ENCODE measurements at places on chromosomes 5 and 9.

DNA sequence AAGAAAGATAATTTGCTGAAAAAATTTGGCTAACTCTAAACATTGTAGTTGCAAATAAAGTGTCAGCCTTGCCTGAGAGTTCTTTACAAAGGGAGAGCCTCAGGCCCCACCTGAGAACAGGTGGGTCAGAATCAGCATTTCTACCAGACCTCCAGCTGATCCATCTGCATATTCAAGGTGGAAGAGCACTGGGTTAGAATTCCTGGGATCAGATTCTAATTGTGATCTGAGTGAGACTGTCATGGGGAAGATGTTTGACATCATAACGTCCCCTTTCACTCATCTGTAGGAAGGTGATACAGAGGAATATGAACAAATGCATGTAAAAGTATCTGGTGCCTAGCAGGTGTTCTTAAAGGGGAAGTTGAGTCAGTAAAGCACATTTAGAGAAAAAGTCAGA lies 54.6 kb downstream of the FBXL7 start:
- DNase-seq = no peak

- no peak for DNase-seq
Measured at GRCh38 chr5:9878206-9878605, 248.1 kb upstream of the TAS2R1 start.

- DNase-seq = no peak
Measured at GRCh38 chr5:126341906-126342630, 81.1 kb upstream of the GRAMD2B start.

DNA sequence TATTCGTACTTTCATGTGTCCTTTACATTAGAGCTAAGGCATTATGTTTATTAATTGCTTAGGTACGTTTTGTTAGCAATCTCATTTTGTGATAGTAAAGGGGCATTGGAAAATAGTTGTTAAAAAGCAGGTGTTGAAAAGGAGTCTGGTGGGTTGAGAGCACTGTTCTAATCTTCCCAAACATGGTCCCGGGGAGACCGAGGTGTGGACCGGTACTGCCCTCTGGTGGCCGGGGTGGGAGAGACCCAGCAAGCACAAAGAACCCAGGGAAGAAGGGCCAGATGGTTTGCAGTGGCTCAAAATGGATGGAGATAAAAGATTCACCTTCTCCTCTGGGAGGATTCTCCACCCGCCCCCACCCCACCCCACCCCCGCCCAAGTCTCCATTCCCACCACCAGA lies 26.1 kb downstream of the IDNK start:
- peak; percentile 64 for DNase-seq

GRCh38 chr5:119022017-119022745 lies 33.8 kb upstream of the DTWD2 start:
- no peak for DNase-seq

- DNase-seq = no peak
Measured at GRCh38 chr9:27665136-27665535, 91.9 kb upstream of the C9orf72 start.

GRCh38 chr9:124220946-124221451 lies 36.8 kb upstream of the NEK6 start:
- no peak for DNase-seq

- no peak for DNase-seq
Measured at GRCh38 chr5:133780619-133781280, 168.4 kb upstream of the FSTL4 start.

DNA sequence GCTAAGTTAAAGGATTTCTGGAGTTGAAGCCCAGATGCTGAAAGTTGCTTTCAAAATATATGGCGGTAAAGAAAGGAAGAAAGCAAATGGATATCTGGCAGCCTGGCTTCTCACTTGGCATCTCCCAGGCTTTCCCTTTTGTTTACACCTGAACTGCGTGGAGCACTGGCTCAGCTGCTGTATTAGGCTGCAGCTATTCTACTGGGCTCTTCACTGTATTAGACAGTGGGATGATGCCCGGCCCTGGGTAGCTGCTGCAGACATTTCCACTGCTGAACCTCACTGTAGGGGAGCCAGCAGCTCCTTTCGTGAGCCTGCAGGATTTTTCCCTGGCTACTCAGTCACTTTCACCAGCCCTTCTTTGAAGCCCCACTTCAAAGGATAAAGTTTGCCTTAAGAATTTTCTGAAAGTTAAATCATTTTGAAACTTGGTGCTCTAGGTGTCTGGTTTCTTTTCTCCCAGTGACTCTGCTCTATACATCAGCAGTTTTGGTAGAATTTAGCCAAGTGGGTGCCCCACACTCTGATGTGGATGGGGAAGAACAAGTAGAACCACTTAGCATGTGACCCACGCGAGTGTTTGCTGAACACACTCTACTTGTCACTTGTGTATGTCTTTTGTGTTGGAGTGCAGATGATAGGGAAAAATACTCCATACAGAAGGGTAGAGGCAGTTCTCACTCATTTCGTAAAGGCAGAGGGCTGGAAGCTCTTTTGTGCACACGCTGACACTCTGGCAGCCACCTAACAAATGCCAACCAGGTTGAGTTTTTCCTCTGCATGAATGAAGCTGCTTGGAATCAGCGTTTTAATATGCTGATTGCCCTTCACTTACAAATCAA lies 49.9 kb downstream of the C9orf152 start:
- no peak for DNase-seq

GRCh38 chr5:131685516-131686171 lies 50.6 kb upstream of the RAPGEF6 start:
- no peak for DNase-seq

DNA sequence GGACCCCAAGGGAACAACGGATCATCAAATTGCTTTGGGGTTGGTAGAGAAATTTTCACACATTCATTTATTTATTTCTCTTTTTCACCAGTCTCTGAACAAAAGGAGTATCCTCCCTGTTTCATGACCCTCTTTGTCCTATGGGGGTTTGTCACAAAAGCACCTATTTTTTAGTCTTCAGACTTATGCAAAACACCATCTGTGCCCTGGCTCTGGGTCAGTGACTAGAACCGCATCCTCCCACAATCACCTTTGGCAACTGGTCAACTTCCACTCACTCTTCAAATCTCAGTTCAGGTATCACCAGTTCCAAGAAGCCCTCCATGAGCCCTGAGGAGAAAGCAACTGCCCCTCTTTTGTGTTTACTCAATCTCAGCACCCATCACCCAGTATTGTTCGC lies 395.7 kb downstream of the CDK5RAP2 start:
- no peak for DNase-seq

- no peak for DNase-seq
Measured at GRCh38 chr5:88685591-88686541, 197.1 kb downstream of the MEF2C start.

DNA sequence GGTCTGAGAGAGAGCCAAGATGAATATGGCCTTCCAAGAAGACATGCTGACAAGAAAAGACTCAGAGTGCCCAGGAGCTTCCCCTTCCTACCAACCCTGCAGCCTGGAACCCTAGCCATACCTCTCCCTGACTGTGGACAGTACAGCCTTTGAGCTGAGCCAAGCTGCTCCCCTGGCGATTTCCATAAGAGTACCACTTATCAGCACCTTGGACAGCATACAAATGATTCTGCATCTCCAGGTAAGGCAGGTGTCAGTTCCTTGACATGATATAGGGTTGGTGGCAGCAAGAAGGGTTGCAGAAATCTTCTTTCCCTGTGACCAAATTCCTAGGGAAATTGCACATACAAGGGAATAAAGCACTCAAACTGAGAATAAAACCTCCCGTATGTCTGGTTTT lies 58.3 kb downstream of the MFAP3 start:
- no peak for DNase-seq

GRCh38 chr9:1009101-1009707 lies 32.7 kb downstream of the DMRT3 start:
- peak; percentile 54 for DNase-seq

DNA sequence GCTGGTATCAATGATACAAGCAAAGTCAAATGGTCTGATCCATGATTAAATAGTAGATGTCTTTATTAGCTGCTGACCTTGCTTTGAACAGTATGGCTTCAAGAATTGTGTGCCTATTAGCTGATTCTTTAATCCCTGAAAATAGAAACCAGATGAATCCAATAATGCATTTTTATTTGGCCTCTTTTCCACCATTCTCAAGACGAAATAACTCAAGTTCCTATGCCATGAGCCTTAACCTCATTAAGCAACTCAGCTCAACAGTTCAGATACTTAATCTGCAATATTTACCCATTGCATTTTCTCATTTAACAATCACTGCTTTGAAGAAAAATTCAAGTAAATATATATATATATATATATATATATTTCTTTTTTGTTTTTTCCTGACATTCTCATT lies 588.6 kb upstream of the MEF2C start:
- no peak for DNase-seq

GRCh38 chr5:43772764-43773477 lies 169.9 kb downstream of the NNT start:
- DNase-seq = no peak

- no peak for DNase-seq
Measured at GRCh38 chr5:51382521-51383130, 622 bp upstream of the ISL1 start.

DNA sequence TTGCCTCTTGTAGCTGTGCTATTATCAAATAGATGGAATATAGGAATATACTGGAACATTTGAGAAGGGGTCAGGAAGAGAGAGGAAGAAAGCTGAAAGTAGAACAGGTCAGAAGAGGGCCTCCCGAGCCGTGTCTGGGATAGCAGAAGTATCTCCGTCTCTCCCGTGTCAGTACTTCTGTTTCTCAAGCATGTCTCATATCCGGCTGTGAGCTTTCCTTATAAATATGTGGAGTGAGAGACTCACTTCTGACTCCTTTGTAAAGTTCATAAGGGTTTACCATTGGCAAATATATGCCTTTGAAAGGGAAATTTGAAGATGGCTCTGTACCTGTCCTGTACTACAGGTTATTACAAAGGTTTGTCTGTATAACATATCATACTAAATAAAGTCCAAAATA lies 50.3 kb downstream of the MOCS2 start:
- no peak for DNase-seq

DNA sequence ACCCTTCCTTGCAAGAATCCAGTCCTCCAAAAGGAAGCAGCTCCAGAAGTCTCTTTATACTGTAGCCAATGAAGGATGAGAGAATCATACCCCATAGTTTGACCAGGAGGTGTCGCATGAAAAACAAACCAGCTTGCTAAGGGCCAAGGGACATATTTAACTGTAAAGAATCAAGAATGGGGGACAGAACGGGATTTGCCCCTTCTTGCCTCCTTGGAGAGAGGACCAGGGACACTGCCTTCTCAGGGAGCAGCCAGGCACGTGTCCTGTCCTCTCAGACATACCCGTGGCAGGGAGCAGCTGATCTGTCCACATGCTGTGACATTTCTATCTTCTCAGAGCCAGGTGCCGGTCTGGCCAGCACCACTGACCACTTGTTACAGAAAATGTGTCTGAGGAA lies 11.7 kb downstream of the PRUNE2 start:
- DNase-seq = no peak

DNA sequence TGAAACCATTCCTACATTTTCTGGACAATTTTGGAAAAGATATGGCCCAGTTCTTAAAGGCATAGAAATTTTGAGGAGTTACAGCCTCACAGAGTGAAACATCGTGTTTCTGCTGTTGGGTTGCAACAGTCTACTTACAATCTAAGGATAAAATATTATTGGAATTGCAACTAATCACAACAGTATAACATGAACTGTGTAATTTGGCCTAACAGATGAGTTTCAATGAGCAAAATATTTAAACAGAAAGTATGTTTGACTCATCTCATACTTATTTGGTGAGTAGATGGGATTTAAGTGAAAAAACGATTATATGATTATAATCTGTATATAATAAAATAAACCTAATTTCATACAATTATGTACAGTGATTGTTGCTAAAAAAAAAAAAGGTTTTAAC lies 1061.8 kb downstream of the CDH12 start:
- no peak for DNase-seq

- no peak for DNase-seq
Measured at GRCh38 chr9:115469841-115470240, 351.9 kb upstream of the TNC start.

DNA sequence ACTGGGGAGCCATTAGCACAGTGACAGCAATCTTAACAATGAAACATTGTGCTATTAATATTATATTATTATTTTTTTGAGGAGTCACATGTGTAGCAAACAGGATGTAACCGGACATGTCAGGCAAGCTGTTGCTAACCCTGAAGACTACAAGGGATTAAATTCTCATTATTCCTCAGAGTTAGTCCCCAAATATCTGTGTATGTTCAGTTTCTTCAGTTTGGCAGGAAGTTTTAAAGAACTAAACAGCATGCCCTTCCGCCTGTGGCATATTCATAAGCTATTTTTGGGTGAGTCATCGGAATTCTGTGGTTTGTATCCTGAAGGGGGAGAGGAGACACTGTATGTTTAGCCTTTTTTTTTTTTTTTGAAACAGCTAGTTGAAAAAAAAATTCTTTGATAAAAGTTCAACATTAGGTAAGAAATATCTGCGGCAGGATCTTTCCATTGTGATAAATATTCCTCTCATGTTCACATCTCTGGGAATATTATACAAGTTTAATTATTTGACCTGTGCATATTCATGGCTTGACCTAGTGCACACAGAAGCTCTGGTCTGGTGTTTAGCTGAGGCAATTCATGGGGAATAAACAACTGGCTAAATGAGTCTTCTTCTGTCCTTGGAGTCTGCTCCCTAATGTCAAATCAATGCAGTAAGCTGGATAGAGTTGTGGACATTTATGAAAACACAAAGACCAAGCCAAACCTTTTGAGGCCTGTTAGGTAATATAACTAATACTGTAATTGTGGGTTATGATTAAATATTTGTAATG lies 202.7 kb upstream of the CDKN2B start:
- no peak for DNase-seq

DNA sequence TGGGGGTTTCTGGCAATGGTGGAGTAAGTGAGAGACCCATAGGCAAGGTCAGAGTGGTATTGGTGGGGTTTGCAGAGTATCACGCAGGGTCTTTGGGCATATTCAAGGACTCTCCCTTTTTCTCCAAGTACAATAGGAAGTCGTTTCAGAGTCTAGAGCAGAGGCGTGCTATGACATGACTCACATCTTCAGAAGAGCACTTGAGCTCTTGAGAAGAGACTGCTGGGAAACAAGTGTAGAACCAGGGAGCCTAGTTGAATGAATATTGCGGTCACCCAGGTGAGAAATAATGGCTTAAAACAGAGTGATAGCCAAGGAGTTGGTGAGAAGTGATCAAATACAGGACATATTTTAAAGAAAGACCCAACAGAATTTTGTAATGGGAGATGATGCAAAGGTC lies 813.4 kb downstream of the TLE1 start:
- DNase-seq = no peak

DNA sequence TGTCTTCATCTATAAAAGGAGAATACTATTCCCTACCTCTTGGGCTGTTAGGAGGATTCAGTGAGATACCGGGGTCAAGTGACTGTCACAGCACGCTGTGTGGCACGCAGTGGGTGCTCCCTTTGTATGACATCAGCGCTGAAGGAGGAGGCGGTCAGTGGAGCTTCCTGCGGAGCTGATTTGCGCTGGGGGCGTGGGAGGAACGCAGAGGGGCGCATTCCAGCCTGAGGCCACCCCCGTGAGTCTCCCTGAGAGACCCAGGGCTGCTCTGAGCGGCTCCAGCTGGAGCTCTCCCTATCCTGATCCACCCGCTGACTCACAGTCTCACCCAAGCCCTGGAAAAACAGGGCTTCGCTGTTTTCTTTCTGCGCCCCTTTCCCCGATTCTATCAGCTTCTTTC lies 24.3 kb upstream of the NEURL1B start:
- no peak for DNase-seq
